ENCODE measurements at places on chromosomes 5 and 9. TPM values are rescaled to one million over a fixed set of nuclear protein-coding genes. Genes with fewer than 3 reads are reported as not detected.

- no peak for DNase-seq
Observed at GRCh38 chr5:151039665-151040064, 19.3 kb downstream of the GPX3 start.

DNA sequence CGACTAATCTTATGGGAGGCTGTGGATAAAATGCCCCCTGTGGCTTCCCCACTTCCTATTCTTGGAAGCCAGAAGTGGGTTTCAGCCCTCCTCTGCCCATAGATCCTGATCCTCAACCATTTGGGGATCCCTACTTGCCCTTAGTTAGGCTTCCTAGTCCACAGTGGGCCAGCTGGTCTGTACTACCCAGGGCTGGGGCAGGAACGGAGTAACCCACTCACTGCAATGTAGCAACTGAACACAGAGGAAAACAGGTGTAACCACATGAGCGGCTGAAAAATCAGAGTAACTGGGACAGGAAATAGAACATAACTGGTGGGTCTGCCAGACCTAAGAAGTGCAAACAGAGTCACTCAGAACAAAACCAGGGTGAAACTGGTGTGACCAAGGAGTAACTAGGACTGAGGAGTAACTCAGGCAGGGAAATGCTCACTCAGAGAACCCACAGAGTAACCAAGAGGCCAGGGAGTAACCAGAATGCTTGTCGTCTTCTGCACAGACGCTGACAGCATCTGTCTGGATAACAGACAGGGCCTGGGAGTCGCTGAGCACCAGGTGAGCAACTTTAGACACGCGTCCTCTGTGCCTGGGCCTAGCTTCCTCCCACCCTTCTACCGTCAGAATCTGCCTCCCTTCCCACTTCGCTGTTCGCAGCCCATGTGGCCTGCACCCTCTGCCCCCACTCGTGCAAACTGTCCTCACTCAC, 1.0 kb downstream of the AQP3 start:
- no peak for DNase-seq

Gene OR1Q1
- polyA plus RNA-seq, result not detected

DNA sequence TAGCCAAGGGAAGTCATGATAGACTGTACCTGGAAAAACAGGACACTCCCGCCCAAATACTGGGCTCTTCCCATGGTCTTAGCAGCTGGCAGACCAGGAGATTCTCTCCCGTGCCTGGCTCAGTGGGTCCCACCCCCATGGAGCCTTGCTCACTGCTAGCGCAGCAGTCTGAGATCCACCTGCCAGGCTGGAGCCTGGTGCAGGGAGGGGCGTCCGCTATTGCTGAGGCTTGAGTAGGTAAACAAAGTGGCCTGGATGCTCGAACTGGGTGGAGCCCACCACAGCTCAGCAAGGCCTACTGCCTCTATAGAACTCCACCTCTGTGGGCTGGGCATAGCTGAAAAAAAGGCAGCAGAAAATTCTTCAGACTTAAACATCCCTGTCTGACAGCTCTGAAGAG, 10.1 kb upstream of the THG1L start:
- DNase-seq, result no peak

DNA sequence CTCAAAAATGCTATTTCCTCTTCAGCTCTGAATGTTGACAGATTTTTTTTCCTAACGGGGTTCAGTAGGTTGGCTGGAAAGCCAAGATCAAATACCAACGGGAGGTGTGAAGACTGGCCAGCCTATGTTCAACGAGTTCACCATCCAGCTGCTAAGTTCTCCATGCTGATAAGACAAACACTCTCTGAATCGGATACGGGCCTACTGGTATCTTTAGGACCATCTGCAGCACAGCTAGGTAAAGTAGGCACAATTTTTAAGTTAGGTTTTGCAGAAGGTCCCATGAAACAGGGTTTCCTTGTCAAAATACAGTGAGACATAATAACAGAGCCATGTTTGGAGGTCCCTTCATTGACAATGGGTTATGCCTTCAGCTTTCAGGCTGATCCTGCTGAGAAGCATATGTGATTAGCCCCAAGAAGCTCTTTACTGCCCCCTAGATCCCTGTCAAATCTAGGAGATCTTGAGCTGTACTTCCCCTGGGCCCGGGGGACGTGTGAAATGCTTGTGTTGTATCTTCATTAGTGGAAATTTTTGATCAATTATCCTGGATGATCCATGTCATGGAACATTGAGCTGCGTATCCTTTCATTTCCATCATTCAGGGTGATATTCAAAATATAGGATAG, 60.6 kb downstream of the PGM5 start:
- DNase-seq, result no peak

Gene TRIM14
- 0.99 TPM for polyA plus RNA-seq

Gene CEL
- 0.61 TPM for polyA plus RNA-seq

Gene BTNL8
- polyA plus RNA-seq, result 0.14 TPM

DNA sequence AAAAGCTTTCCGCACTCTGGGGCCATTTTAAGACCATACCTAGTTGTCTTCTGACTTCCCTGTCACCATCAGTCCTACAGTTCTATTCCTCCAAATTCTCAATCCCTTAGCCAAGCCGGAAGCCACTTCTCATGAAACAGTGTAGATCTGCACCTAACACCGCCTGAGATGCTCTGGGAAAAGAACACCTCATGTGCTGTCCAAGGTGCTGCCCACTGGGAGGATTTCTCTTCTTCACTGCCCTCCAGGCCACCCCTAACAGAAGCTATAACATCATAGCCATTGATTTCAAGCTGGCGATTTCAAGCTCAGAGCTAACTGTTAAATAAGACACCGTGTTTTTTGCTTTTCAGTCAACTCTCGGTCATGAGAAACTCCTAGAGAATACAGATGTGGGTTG, 559.3 kb downstream of the CCDC171 start:
- no peak for DNase-seq

DNA sequence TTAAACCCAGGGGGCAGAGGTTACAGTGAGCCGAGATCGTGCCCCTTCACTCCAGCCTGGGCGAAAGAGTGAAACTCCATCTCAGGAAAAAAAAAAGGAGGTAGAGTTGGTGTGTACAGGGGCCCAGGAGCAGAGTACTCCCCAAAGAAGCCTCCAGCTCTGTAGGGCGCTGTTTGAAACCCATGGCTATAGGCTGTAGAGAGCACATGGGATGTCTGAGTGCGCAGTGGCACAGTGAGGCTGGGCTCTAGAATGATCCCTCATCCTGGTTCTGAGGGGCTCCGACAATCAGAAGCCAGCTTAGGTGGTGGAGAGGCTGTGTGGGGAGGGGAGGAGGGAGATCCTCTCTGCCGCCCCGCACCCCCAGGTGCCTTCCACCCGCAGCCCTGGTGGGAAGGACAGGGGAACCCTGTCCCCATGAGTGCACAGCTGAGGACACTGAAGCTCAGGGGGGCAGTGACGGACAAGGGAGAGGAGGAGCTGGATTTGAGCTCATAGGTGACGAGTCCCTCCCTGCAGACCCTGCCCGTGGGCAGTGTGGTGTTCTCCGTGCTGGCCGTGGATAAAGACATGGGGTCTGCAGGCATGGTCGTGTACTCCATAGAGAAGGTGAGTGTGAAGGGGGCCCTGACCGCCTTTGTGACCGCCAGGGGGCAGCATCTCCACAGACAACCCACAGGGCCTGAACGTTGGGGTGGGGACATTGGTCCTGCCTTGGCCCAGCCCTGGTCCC, 24.6 kb downstream of the CDHR2 start:
- peak; percentile 66 for DNase-seq

- DNase-seq, result no peak
Observed at GRCh38 chr9:2406252-2406651, 215.3 kb upstream of the VLDLR start.

Gene PRLR
- polyA plus RNA-seq, result 0.08 TPM

DNA sequence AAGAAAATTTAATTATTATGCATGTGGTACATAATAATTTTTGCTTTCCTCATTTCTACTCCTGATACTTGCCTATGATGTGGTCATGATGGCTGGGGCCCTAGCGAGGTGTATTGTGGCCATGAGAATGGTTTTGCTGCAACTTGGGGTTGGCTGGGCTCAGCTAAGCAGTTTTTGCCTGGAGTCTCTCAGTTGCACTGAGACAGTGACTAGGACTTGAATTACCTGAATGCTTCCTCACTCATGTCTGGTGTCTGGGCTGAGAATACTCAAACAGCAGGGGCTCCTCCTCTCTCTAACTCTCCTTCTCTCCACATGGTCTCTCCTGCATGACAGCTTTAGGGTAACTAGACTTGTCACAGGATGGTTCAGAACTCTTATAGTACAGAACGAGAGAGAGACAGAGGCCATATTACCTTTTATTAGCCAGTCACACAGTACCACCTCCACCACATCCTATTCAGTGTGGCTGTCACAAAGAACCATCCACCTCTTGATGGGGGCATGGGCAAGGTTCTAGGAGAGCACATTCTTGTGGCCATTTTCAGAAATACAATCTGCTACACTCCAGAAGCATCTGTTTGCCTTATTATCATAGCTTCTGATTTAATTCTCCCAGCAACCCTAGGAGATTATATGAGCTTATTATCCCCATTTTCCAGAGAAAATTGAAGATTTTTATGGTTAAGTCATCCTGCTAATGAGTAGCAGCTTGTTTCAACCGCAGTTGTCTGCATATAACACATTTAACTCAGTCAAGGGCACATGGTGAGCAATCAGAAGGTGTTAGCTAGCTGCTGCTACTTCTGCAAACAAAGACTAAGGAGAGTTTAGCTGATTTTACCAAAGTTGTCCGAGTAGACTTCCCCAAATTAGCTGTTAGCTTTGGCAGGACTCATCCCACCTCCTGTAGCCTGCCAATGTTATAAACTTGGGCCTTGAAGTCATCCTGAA, 245.1 kb downstream of the DOCK8 start:
- no peak for DNase-seq

DNA sequence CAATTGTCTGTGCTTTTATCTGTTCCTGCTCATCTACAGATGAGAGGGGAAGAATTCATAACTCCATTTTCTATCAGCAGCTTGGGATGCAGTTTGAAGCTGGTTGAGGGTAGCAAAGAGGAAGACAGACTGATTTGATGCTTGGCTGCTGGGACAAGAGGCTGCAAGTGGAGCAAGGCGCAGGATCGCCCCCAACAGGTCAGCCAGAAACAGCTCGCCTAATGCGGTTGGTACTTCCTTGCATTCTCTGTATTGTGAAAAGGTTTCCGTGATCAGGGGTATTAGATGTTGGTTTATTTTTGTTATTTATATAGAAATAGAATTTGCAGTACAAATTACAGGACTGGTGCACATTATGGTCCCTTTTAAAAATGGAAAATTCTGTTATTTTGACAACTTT, 40.6 kb downstream of the ZNF883 start:
- DNase-seq, result no peak

GRCh38 chr9:104944356-104944755, 16.4 kb upstream of the ABCA1 start:
- no peak for DNase-seq

GRCh38 chr5:61866930-61867329, 439.1 kb upstream of the KIF2A start:
- no peak for DNase-seq

Data from heart left ventricle (tissue), 16 donors.